Neuronal stem cell (in vitro differentiated cells): ENCODE measurements at places on chromosomes 3 and 15.

DNA sequence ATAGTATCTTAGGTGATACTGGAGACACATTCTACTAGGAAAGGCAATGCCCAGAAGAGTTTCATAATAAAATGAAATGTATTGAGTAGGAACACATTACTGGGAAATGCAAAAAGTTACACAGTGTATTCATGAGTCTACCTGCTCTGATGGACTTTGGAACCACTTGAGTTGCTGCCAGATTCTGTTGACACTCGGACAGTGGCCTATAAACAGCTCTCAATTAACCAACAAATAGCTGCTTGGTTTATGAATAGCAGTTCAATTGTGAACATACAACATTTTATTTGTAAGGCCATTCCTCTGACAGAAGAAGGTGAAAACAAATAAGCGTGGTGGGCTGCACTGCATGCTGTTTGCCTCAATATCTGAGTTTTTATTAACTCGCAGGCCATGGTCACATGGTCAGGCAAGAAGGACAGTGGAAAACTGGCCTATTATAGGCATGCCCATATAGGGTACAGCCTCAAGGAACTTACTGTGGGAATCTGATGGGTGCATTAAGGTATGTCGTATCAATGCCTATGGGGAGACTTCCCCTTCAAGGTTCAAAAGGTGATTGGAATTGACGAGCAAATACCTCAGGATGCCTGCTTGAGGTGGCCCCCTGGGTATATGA is 66.2 kb downstream of the C3orf80 start:
- no peak for DNase-seq

- DNase-seq = no peak
Measured at GRCh38 chr3:45865563-45865962, 20.8 kb upstream of the CCR9 start.

GRCh38 chr3:83460052-83460451 is 1498.7 kb upstream of the CADM2 start:
- DNase-seq = no peak

- no peak for DNase-seq
Measured at GRCh38 chr3:187125319-187126031, 13.8 kb downstream of the RPL39L start.

GRCh38 chr3:145801696-145802095 is 359.3 kb downstream of the PLOD2 start:
- no peak for DNase-seq
